ENCODE measurements at places on chromosomes 13 and 19. TPM values are rescaled to one million over a fixed set of nuclear protein-coding genes. Genes with fewer than 3 reads are reported as not detected.

TNFSF13B gene
- polyA plus RNA-seq, result 2.8 TPM

GPR42 gene
- polyA plus RNA-seq, result not detected

MCF2L gene
- 15.9 TPM for polyA plus RNA-seq

CELF5 gene
- polyA plus RNA-seq, result 0.77 TPM

METTL21C gene
- polyA plus RNA-seq, result 20.7 TPM
